ENCODE measurements at places on chromosomes 11 and 22.
A peak's percentile ranks its signal among the peaks of the same experiment; 100 is the strongest.

DNA sequence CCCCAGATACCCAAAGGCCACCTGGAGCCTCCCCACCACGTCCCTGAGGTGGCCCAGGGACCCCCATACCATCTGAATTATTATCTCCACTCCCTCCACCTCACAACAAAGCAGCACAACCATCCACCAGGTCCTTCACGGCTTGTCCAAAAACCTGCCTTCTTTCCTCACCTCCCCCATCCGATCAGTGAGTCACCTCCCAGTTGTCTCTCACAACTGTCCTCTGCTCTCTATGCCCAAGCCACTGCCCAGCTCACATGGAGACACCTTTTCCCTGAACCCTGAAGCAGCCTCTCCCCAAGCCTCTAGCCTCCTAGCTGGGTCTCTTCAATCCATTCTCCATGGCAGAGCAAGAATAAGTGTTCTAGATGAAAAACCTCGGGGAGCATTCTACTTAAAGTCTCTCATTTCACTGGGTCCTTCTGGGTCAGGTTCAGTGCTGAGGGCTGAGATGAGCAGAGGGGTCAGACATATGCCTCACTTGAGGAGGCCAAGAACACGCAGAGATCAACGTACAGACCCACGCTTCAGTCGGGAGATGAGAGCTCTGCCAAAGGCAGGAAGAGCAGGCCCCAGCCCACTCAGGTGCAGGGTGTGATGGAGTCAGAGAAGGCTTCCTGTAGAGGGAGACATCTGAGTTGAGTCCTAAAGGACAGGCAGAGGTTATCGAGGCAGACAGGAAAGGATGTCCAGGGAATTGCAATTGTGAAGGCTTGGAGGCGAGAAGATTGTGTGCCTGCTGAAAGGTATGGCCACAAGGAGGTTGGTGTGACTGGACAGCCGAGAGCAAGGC lies 74.7 kb downstream of the PDE2A start:
- DNase-seq: no peak

GRCh38 chr22:39940757-39941305 lies 19.4 kb upstream of the TMA7B start:
- DNase-seq: peak; percentile 18

DNA sequence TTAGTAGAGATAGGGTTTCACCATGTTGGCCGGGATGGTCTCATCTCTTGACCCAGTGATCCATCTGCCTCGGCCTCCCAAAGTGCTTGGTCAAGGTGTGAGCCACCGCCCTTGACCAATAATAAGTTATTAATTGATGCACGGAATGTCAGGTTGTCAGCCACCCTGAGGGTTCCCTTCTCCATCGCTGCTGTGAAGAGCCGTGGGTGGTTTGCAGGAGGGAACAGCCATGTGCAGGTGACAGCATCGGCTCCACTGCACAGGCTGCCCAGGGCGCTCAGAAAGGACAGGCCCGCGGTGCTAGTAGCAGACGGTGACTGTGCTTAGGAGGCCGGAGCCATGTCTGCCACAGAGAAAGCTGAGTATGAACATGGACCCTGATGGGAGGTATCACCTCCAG lies 814.0 kb downstream of the BRD1 start:
- DNase-seq: no peak

GRCh38 chr11:35063488-35063931 lies 75.5 kb upstream of the CD44 start:
- DNase-seq: no peak
